ENCODE measurements at places on chromosomes 11 and 22. TPM values are rescaled to one million over a fixed set of nuclear protein-coding genes. Genes with fewer than 3 reads are reported as not detected.

The CABP7 gene
- 0.06 TPM for total RNA-seq

The CHST1 gene
- not detected for total RNA-seq

The TIMP3 gene
- 0.08 TPM for total RNA-seq

The OR51I1 gene
- total RNA-seq: not detected

The MAPK8IP2 gene
- 0.21 TPM for total RNA-seq

The ISX gene
- not detected for total RNA-seq

The WT1 gene
- not detected for total RNA-seq

The INS gene
- not detected for total RNA-seq

DNA sequence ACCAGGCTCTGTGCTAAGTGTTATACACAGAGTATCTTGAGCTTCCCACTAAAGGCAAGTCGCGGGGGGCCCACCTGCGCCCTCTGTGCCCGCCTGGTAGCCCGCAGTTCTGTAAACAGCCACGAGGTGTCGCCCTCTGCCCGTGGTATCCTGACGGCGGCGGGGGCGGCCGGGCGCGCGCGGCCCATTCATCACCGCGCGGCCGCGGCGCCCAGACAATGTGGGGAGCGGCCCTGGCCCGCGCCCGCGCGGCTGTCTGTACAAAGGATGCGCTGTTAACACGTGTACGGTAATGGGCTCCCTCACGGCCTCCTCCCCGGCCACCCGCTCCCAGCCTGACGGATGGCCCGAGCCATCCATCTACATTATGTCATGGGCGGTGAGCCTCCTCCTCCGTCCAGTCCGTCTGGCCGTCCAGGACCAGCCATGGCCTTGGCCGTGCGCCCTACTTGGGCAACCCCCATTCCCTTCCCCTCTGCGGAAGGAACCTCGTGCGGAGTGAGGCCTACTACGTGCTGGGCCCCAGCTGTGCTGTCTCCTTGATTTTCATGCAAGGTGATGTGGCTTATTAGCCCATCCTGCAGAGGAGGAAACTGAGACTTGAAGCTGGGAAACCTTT, 99.4 kb downstream of the MIAT start:
- peak; percentile 61 for DNase-seq

GRCh38 chr11:118310781-118311485, 6.4 kb downstream of the CD3E start:
- no peak for DNase-seq

DNA sequence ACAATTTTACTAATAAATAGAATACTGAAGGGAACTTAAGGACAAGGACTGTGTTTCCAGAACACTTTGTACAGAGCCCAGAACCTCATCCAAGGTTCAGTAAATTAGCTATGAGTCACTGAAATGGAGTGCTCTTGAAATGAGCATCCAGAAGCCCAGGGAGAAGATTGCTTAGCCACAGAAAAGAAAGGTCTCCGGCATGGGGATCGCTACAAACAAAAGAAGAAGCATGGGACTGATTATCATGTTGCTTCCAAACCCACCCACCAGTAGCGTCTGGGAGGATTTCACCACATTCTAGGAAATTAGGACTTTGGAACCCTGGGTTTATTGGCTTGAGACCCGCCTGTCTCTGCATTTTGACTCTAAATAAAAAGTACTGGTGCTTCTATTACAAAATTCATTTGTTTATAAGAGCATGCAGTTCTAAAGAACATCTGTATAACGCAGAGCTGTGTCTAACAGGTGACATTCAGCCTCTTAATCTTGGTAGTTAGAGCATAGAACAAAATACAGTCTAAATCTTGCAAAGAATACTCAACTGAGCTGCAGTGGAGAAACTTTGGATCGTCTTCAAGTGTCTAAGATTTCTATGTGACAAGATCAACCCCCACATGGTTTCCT, 35.9 kb upstream of the SESN3 start:
- no peak for DNase-seq

GRCh38 chr11:36446135-36446534, 63.9 kb downstream of the TRAF6 start:
- no peak for DNase-seq

DNA sequence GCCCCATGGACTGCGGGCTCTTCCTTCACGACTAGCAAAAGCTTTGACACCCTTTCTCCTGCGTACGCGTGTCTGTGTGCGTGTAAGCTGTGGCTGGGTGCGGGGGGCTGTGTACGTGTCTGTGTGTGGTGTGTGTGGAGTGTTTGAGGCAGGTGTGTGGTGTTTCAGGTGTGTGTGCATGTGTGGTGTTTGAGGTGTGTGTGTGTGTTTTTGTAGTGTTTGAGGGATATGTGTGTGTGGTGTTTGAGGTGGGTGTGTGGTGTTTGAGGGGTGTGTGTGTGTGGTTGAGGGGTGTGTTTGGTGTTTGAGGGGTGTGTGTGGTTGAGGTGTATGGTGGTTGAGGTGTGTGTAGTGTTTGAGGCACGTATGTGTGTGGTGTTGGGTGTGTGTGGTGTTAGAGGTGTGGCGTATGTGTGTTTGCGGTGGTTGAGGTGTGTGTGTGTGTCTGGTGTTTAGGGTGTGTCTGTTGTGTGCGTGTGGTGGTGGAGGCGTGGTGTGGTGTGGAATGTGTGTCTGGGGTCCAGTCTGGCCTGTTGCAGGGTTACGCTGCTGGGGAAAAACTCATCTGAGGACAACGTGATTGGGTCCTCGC, 687 bp upstream of the ARSA start:
- no peak for DNase-seq

DNA sequence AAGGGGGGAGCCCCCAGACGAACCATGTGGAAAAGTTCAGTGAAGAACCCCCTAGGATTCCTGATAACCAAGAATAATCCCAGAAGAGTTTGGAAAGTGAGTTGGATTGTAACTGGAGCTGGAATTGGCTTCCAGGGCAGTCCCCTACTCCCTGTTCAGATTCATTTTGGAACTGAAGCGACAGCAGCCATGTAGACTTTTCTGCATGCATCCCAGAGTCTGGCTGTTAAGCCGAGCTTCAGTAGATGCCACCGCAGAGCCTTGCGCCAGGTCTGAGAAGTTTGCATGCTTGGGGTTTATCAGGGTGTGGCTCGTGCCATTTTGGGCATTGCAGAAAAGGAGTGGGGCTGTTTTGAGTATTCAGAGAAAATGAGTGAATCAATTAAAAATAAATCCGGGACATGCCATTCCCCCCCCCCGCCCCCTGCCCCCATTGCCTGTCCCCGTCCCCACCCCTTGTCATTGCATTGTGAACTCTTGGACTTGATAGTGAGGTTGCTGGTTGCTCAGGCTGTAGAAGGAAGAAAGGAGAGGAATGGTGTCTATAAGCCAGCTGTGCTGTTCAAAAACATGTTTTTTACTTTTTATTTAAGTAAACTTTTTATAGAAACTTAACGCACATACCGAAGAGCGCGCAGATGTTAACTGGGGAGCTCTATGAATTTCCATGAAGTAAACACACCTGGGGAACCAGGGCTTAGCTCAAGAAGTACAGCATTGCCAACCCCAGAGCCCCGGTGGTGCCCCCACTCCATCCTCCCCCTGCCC, 71.2 kb downstream of the LDLRAD3 start:
- no peak for DNase-seq

GRCh38 chr11:6705905-6706535, 22.9 kb upstream of the MRPL17 start:
- DNase-seq: peak; percentile 14

DNA sequence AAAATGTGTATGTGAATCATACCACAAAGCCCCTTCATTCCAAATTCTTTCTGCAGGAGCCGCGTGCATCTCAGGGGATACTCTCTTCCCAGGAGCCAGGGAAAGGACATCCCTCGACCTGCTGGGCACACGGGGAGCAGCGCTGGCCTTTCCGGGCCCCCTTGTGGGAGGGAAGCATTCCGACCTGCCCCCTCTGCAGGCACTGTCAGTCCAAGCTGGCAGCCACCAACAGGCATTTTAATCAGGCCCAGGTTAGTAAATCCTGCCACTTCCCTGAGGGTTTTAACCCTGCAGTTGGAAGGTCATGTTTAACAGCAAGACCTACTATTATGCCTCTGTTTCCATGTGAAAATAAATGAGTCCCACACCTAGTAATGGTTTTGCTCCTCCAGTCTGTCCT, 391.5 kb downstream of the SHANK2 start:
- DNase-seq: no peak

DNA sequence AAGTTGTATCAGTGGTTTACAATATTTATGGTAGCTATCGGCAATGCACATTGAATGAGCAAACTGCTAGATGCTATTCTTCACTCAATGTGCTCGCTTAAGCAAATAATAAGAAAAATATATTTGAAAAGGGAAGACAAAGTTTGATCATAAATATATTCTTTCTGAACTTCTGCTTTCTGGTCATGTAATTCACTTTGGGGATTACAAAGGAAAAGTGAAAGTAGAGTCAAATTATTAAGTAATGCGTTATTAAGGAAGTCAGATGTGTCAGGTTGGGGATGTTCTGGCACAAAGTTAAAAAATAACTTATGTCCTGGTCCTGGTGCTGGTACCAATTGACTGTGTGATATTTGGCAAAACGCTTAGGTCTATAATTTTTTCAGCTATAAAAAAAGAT, 98.0 kb upstream of the TRIM77 start:
- no peak for DNase-seq

DNA sequence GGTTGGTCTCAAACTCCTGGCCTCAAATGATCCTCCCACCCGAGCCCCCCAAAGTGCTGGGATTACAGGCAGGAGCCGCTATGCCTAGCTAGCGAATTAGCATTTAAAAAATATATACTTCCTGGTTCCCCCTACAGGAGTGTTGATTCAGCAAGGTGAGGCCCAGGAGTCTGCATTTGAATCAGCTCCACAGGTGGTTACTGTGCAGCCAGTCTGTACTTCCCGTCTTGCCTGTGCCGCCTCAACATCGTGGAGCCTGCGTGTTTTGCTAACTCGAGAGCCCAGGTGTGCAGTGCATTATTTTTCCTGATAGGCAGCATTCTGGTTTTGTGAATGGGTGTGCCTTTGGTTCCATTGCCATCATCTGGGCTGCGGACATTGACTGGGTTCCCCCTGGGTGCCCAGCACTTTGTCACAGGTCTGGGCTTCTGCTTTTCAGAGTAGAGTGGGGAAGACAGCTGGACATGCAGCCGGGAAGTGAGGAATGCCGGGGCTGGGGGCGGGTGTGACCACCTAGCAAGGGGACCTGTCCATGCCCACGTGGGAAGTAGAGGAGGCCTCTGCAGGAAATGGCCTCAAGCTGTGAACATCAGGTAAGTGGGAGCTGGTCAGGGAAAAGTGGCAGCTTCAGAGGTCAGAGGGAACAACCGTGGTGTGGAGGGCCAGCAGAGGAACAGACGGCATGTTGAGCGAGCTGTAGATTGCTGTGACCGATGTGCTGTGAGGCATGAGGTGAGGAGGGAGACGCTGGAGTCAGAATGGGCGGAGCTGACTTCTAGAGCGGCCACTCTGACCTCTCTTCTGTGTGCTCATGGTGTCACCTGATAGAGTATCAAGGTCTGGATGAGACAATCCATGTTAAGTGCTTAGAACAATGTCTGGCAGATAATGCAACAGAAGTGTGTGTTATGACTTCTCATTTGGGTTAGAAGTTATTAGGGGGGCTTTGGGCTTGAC, 42.2 kb downstream of the PPFIA1 start:
- no peak for DNase-seq

GRCh38 chr11:68764746-68765145, 13.4 kb upstream of the TESMIN start:
- no peak for DNase-seq

DNA sequence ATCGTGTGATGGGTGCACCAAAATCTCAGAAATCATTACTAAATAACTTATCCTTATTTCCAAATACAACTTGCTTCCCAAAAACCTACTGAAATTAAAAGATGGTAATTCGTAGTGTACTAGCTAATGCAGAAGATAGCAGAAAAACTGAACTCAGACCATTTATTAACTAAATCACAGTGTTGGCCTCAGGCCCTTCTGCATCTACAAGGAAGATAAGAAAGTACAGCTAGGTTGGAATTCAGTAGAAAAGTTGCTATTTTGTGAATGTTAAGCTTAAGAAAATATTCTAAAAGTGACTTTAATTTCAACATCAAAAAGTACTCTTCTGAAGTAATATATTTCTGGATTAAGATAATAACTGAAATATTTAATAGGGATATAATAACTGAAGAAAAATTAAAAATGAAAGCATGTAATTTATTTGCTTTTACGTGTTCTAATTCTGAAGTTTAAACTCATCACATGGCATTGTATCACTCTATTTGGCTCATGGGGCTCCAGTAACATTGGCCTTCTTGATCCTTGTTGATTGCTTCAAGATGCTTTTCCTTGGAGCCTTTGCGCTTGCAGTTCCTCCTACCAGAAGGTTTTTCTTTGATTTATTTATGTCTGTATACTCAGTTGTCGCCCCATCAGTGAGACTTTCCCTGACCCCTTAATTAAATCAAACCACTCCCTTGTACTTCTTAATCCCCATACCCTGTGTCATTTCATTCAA, 847.9 kb upstream of the ANO3 start:
- no peak for DNase-seq

- no peak for DNase-seq
These were observed 7.9 kb downstream of the PAX6 start for GRCh38 chr11:31802990-31803812.

DNA sequence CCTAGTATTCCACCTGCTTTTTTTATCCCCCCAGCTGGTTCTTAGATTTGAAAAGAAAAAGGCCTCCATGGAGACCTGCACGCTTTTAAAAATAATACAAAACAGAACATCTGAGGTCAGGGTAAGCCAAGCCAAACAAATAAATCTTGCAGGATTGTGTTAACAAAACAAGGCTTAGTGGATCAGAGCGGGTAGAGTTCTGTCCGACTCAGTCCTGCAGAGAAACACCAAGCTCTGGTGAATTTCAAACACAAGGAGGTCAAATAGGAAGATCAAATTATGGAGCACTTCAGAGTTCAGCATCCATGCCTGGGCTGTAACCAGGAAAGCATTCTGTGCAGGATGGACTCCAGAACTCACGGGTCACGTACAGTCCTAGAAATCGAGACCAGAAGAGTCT, 86.9 kb downstream of the SYN3 start:
- DNase-seq: no peak

GRCh38 chr11:30585892-30586250, 282 bp downstream of the MPPED2 start:
- no peak for DNase-seq

DNA sequence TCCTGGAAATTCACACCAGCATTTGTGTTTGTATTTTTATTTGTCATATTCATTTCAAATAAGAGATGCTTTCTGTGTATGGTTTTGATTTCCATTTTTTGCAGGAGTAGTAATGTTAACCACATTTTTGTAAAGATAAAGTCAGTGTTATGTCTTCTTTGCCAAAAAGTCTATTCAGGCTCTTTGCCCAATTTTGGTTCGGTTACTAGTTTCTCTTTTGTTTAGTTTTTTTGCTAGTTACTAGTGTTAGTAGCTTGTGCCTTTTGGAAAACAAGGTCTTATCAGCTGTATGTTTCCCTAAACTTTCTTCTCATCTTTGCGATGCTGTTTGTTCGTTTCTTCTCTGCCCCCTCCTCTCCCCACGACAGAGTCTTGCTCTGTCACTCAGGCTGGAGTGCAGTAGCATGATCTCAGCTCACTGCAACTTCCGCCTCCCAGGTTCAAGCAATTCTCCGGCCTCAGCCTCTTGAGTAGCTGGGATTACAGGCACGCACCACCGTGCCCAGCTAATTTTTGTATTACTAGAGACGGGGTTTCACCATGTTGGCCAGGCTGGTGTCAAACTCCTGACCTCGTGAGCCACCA, 112.3 kb upstream of the GRK3 start:
- DNase-seq: no peak
